Activated T-cell treated with anti-CD3 and anti-CD28 coated beads, Interleukin-2, amount 50 U/mL, for 72 hours (primary cell): ENCODE measurements at places on chromosomes 6 and 20. TPM values are rescaled to one million over a fixed set of nuclear protein-coding genes. Genes with fewer than 3 reads are reported as not detected.

Gene POPDC3
- not detected for total RNA-seq

Gene HRH3
- total RNA-seq: not detected

DNA sequence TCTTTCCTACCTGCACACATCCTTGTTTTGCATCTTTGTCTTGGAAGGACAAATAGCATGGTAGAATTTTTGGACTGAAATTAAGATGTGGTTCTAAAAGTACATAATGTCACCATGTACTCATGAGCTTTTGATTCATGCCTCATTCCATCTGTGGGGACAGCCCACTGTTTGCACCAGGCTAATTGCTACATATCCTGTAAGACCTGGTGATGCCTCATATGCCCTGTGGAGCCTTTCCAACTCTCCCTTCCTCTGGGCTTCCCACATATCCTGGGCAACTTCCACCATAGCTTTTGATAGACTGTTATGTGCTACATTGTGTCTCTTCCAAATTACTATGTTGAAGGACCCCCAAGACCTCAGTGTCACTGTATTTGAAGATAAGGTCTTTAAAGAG is 213.6 kb upstream of the PREP start:
- H3K27me3 ChIP-seq: peaks cover 15% of the 10 kb centered on the region
- peaks cover 7% of the 10 kb centered on the region for H3K36me3 ChIP-seq
- no peak for DNase-seq
- H3K27ac ChIP-seq: no peak overlapping the region
- no peak overlapping the region for H3K4me3 ChIP-seq

- H3K27me3 ChIP-seq: no peaks in the 10 kb centered on the region
- DNase-seq: no peak
- H3K4me1 ChIP-seq: peaks cover 7% of the 10 kb centered on the region
- no peak overlapping the region for H3K27ac ChIP-seq
- peaks cover 4% of the 10 kb centered on the region for H3K36me3 ChIP-seq
Observed at GRCh38 chr20:37742131-37742530, 48.3 kb downstream of the CTNNBL1 start.

DNA sequence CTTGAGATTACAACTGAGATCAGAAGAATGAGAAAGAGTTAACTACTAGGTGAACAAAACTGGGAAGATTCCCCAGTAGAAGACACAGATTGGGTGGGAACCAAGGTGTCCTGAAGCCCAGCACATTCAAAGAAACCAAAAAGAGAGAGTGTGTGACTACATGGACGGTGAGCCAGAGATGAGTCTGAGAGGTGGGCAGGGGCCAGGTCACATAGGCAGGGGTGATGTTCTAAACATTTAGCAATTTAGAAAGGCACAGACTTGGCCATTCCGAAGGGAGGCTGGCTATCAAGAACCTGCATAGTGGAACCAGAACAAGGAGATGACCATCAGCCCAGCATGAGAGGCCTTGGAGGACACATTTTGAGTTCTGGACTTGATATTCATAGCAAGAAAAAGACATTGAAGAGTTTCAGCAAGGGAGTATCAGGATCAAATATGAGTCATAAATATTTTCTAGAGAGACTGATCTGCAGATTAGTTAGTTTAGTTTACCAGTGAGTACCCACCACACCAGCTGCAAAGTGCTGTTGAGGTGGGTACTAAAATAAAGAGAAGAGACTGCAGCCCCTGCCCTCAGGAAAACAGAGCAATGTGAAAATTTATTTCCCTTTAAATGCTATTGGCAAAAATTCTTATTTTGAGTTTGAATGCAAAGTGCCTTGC is 340.5 kb upstream of the PRDM1 start:
- no peak overlapping the region for H3K27ac ChIP-seq
- no peak for DNase-seq
- H3K4me1 ChIP-seq: peaks cover 28% of the 10 kb centered on the region
- H3K27me3 ChIP-seq: peaks cover 32% of the 10 kb centered on the region
- H3K36me3 ChIP-seq: no peaks in the 10 kb centered on the region

DNA sequence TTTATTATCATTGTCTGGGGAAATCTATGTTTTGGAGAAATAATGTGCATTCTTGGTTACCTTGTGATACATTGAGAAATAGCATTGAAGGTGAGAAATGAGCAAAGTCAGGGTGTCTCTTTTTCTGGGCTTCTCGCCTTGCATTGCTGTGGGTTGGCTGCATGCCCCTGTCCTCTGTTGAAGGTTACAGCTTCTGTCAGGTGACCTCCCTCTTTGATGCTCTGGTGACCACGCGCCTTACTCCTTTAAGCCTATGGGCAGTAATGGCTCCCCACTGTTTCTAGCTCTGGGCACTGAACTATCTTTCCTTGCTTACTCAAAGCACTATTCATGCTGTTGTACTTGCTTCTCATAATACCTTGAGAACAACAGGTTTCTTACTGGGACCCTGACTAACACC is 14.6 kb downstream of the ADGRB3 start:
- H3K27me3 ChIP-seq: no peaks in the 10 kb centered on the region
- no peaks in the 10 kb centered on the region for H3K36me3 ChIP-seq
- no peaks in the 10 kb centered on the region for H3K4me1 ChIP-seq
- no peak for DNase-seq
- no peak overlapping the region for H3K4me3 ChIP-seq
- no peak overlapping the region for H3K27ac ChIP-seq

DNA sequence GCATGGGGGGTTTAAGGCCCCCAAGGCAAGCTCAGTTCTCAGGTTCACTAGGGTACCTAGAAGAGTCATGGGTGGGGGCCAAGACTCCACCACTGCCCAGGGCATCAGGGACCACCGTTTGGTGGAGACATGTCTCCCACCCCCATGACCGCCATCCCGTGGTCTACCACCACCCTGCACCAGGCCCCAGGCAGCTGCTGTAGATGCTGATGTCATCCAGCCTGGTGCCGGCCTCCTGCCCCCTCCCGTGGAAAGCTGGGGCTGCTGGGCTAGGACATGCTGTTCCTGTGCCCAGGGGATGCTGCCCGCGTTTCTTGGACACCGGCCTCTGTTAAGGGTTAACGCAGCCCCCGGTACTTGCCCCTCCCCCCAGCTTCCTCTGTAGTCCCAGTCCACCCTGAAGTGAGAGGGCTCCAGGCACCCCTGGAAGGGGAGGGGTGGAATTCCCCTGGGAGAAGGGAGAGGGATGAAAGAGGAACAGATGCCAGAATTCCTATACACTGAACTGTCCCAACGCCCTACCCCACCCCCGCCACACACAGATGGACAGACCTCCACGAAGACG is 587 bp downstream of the IP6K3 start:
- H3K4me1 ChIP-seq: peaks cover 4% of the 10 kb centered on the region
- H3K27ac ChIP-seq: no peak overlapping the region
- no peak for DNase-seq

DNA sequence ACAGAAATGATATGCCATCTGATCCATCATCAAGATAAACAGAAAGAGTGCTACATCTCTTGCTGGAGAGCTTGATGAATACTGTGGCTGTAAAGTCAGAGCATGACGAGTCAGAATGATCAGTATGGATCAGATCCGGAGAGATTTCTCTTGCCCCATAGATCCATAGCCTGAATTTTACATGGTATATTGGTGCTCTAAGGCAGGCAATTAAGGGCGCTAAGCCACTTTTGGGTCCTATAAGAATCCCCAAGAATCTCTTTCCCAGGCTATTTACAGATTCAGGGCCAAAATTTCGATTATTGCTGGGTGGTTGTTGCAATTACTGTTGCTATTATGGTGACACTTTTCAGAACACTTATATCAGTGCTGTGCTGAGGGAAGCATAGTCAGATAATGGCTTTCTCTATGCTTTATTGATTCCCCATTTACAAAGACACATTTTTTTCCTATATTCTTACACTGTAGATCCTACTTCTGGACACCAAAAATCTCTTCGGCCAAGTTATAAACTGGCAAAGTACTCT is 94.4 kb downstream of the ADGRB3 start:
- H3K27ac ChIP-seq: no peak overlapping the region
- no peaks in the 10 kb centered on the region for H3K36me3 ChIP-seq
- H3K27me3 ChIP-seq: no peaks in the 10 kb centered on the region
- no peaks in the 10 kb centered on the region for H3K4me1 ChIP-seq
- DNase-seq: no peak
- no peak overlapping the region for H3K4me3 ChIP-seq

Gene GCNT2
- total RNA-seq: 3.1 TPM

DNA sequence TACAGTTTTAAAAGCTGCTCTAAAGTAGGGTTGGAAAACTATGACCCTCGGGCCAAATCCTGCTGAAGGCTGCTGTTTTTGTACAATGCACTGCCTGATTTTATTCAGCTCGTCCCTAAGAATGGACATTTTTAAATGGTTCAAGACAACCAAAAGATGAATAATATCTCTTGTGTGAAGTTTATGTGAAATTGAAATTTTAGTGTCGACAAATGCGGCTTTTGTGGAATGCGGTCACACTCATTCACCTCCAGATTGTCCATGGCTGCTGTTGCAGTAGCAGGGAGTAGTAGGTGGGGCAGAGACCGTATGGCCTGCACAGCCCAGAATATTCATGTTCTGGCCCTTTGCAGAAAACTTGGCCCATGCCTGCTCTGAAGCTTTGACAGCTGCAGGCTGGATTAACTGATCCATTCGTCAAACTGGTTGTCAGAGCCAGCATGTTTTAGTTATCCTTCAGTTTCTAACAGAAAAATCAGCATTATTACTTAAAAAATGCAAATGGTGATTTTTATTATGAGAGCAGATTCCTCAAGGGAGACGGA is 91.6 kb downstream of the PSMG4 start:
- H3K27me3 ChIP-seq: no peaks in the 10 kb centered on the region
- no peak overlapping the region for H3K27ac ChIP-seq
- peaks cover 5% of the 10 kb centered on the region for H3K4me1 ChIP-seq
- H3K4me3 ChIP-seq: no peak overlapping the region

Gene KCNK16
- total RNA-seq: not detected
